ENCODE measurements at places on chromosomes 4 and X. TPM values are rescaled to one million over a fixed set of nuclear protein-coding genes. Genes with fewer than 3 reads are reported as not detected.

DNA sequence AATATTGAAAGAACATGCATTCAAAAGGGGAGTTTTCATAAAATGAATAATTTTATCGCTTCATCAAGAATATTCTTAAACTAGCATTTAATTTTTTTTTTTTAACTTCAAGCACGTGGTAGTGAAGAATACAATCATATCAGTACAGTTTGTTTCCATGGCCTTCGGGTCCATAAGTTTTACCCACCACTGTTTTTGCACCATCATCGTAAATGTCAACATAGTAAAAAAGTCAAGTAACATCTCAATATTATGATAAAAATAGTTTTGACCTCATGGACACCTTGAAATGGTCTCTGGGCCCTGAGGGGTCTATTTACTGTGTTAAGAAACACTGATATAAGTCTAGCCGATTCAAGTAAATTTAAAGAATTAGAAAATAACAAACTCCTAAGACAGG, 80.2 kb downstream of the ANKRD17 start:
- DNase-seq, result no peak

BEX1 gene
- not detected for total RNA-seq

DGKK gene
- total RNA-seq, result not detected

GRCh38 chr4:147829401-147830101, 97.7 kb downstream of the ARHGAP10 start:
- DNase-seq, result no peak

DNA sequence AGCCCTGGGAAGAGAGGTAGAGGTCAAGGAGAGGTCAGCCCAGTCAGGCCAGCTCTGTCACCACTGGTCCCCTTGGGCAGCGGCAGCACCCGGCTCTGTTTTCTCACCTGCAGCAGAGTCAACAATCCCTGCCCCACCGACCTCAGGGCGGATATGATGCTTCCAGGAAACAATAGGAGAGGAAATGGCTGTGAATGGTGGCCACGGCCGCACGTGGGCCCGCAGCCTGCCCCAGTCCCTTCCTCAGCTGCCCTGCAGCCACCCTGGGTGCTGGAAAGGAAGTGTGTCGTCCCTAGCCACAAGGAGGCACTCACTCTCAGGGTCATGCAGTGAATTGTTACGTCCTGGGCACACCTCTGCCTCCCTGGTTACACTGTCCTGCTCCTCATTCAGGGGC, 92.5 kb upstream of the ENPP6 start:
- DNase-seq, result no peak

DNA sequence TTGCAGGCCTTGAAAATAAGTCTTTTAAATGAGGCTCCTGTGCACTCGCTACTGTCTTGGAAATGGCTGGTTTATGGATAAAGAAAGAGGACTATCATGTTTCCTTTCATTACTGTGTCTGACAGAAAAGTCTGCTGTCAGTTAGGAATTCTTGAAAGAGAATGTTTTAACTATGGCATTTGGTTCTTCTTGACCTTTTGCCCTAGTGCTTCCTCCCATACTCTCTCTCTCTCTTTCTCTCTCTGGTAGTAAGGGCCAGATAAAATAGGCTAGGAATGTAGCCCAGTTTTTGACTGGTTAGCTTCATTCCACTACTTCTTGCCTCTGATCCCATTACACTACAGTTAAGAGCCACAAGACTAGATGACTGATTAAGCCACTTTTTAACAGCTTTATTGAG, 29.8 kb downstream of the YY2 start:
- DNase-seq, result no peak

GRCh38 chr4:149986917-149987316, 91.3 kb upstream of the DCLK2 start:
- no peak for DNase-seq

TKTL1 gene
- total RNA-seq, result not detected

CYTL1 gene
- not detected for total RNA-seq

GRCh38 chr4:7328913-7329638, 105.7 kb downstream of the PSAPL1 start:
- peak; percentile 13 for DNase-seq

- peak; percentile 31 for DNase-seq
These were observed 990.2 kb downstream of the STPG2 start for GRCh38 chr4:97153042-97153441.

- no peak for DNase-seq
These were observed 31.6 kb upstream of the HUWE1 start for GRCh38 chrX:53718073-53718472.

IL3RA gene
- total RNA-seq, result not detected

CHRDL1 gene
- total RNA-seq, result not detected

- no peak for DNase-seq
These were observed 83.6 kb downstream of the NBDY start for GRCh38 chrX:56812515-56813105.

DNA sequence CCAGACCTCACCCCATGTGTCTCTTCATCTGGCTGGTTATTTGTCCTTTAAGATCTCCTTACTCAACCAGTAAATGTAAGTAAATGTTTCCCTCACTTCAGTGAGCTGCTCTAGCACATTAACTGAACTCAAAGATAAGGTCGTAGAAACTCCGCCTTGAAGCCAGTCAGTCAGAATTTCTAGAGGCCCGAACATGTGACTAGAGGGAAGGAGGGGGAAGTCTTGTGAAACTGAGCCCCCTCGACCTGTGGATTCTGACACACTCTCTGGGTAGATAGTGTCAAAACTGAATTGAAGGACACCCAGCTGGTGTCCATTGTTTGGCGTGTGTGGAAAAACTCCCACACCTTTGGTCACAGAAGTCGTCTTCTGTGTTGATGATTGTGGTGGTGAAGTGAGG, 933.9 kb downstream of the ADGRL3 start:
- no peak for DNase-seq

RAB9B gene
- total RNA-seq, result not detected

GLA gene
- total RNA-seq, result 54.9 TPM

RELL1 gene
- total RNA-seq, result 32.1 TPM

PRR32 gene
- not detected for total RNA-seq

SOD3 gene
- total RNA-seq, result 2.0 TPM

DNA sequence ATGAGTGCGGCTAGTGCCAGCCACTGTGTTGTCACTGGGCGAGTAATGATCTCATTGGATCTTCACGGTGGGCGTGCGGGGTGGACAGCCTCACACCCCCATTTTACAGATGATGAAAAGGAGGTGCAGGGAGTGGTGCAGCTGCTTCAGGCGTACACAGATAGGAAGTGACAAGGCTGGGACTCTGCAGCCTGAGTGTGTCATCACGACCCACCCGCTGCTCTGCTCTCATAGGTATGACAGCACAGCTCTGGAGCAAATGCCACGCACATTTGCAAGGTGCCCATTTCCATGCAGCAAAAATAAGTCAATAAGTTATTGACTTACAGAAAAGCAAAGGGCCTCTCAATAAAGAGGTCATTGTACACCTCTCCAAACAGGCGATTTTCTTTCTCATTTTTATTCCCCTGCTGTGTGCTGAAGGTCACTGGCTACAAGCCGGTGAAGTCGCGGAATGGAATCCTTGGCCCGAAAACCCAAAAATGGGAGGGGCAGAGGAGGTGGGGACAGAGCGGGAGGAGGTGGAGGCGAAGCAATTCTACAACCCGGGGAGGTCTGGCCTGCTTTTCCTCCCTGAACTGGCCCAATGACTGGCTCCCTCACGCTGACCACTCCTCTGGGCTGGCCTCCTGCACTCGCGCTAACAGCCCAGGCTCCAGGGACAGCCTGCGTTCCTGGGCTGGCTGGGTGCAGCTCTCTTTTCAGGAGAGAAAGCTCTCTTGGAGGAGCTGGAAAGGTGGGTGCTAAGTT, at the start of gene SOD3:
Gene SOD3, plus strand, starts transcription at position 658 of the 750 bp plus-strand sequence. CDS start 3,949 bp downstream, outside the sequence.
- peak; percentile 61 for DNase-seq

- DNase-seq, result no peak
These were observed 129.8 kb downstream of the PPP3CA start for GRCh38 chr4:101217353-101218031.

DNA sequence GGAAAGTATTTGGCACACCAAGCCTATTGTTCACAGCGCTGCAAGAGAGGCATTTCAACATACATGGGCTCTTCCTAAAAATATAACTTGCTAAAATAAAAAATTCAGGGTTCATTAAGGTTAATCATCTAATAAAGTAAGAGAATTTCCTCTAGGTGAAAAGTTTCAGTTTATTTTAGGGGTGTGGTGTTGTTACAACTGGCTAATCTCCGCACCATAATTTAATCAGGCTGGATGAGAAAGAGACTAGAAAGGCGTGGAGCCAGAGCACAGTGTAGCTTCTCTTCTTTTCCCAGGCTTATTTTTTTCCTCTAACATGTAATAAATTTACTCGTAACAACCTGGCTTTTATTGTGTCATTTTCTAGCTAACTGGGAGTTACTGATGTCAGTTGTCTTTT, 47.9 kb downstream of the FHL1 start:
- no peak for DNase-seq

- DNase-seq, result no peak
These were observed 33.4 kb downstream of the METTL14 start for GRCh38 chr4:118718511-118719170.

FRG1 gene
- 8.3 TPM for total RNA-seq

- DNase-seq, result peak; percentile 47
These were observed 43.8 kb downstream of the TNIP2 start for GRCh38 chr4:2712261-2712842.

- DNase-seq, result no peak
These were observed 29.3 kb downstream of the CLCN3 start for GRCh38 chr4:169649545-169650226.

POF1B gene
- 48.7 TPM for total RNA-seq

MAP9 gene
- total RNA-seq, result not detected

SORCS2 gene
- not detected for total RNA-seq

GRCh38 chrX:7235071-7235470, 87.1 kb upstream of the PUDP start:
- DNase-seq, result no peak

CTAG1A gene
- total RNA-seq, result not detected

DNA sequence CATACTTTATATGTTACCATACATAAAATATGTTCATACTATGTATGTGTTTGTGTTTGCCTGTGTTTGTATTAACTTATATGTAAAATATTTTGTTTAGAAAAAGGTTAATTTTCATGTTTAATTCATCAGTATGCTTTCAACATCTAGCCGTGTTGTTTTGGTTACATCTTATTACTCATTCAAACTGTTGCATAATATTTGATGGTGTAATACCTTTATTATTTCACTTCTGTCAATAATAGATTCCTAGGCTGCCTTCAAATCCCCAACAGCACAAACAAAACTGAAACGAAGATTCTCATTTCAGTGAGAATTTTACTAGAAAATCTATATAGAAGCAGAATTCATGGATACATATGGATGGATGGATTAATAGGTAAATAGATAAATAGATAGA, 462.3 kb upstream of the ADGRL3 start:
- no peak for DNase-seq

GRCh38 chrX:9882669-9883446, 84.3 kb upstream of the CLDN34 start:
- DNase-seq, result peak; percentile 5

GRCh38 chr4:23855912-23856605, 33.8 kb downstream of the PPARGC1A start:
- DNase-seq, result no peak

SSX3 gene
- total RNA-seq, result not detected

DNA sequence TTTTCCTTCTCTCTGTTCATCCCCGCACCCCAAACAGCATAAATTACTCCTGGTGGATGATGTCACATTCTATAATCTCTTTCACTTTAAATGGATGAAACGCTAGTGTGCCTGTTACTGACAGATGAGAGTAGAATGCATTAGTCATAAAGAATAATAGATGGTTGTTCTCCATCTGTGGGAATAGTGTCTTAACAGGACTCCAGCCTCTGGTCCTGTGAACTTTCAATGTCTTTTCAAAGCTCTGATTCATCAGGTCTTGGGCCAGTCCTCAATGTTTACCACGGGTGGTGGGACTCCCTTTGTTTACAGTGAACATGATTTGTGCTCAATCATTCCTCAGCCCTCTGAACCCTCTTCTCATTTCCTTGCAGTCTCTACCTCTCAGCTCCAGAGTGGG, 182.6 kb downstream of the GABRB1 start:
- DNase-seq, result no peak

Data from HT-29 (cell line).